ENCODE measurements at places on chromosomes 13 and 19.

GRCh38 chr19:47658431-47659348 is 49.8 kb downstream of the BICRA start:
- DNase-seq, result no peak

DNA sequence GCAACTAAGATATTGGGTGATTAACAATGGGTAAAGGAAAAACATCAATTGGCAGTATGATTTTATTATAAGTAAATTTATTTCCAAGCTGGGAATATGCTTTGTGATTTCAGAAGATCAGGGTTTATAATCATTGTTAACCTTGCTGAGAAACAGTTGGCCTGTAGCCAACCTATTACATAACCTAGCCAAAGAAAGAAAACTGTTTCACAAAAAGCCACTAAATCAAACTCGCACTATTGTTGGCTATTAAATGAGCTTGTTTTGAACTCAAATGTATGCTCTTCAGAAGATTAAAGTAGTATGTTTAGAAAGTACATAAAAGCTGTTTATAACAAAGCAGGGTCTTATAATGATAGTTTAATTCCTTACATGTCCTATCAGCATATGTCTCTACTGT is 151.7 kb downstream of the LHFPL6 start:
- DNase-seq, result no peak

GRCh38 chr19:48920949-48921348 is 12.6 kb upstream of the DHDH start:
- DNase-seq, result no peak

DNA sequence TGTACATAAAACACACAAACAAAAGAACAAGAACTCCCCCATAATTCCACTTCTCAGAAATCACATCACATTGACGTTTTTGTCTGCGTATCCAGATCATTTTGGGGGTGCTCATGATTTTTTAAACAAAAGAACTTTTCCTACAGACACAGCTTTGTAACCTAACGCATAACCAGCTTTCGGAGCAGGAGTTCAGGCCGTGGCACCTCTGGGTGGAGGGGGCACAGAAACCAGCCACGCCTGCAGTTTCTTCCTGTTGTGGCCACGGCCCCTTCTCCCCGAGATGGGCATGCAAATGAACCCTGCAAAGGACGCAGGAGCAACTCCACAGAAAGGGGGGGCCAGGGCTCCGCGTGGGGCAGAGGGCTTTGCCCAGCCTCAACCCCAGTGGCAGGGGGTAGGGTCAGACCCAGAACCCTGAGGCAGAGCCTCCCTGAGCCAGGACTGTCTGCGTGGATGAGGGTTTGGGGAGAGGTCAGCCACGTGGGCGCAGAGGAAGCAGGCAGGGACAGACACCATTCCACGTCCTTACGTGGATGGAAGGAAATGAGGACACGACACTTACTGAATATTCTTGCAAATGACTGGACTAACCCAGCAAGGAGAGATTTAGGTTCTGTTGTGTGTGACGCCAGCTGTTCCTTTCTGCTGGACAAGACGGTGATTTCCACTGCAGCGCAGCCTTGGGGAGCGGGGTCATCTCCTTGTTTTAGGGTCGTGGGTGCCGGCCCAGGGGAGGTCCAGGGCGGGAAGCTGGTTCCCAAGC is 64.4 kb downstream of the RASA3 start:
- DNase-seq, result no peak

GRCh38 chr13:113616281-113616906 is 31.8 kb downstream of the TFDP1 start:
- no peak for DNase-seq

DNA sequence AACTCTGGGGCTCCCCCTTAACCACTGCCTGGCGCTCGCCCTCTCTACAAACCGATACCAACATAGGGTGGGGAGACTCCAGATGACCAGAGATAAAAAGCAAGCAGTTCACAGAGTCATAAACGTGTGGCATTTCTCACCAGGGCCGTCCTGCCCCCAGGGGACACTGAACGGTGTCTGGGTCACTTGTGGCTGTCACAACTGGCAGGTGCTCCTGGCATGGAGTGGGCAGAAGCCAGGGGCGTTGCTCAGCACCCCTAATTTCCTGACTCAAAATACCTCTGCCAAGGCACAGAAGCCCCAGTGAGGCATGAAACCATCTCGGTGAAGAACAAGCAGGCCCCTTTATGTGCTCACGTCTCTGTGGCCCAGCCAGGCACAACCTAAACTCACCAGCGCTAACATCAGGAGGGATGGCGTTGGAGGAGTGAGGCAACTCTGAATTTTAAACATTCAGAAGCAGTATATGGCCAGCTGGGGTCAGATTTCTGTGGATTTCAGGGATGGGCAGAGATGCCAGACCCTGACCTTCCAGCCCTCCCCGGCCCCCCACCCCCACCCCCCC is 1.8 kb downstream of the PIP5K1C start:
- DNase-seq, result no peak

DNA sequence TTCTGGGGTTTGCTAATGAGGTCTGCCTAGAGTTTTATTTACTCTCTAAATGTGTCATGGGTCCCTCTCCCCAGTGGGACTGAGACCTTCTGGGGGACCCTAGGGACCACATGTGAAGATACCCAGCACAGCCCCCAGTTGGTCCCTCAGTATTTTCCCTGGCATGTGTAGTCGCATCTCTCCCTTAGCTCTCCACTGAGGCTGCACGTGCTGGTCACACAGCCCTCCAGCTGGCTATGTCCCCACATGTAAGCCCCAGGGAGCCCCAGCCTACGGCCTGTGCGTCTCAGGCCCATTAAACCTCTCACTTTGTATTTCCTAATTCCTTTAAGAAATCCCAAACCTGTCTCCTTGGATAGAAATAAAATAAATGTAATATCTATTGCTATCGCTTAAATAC is 189.6 kb upstream of the TSHZ3 start:
- DNase-seq, result no peak

- DNase-seq, result no peak
These were observed 39.8 kb upstream of the SLC15A1 start for GRCh38 chr13:98792321-98792720.

DNA sequence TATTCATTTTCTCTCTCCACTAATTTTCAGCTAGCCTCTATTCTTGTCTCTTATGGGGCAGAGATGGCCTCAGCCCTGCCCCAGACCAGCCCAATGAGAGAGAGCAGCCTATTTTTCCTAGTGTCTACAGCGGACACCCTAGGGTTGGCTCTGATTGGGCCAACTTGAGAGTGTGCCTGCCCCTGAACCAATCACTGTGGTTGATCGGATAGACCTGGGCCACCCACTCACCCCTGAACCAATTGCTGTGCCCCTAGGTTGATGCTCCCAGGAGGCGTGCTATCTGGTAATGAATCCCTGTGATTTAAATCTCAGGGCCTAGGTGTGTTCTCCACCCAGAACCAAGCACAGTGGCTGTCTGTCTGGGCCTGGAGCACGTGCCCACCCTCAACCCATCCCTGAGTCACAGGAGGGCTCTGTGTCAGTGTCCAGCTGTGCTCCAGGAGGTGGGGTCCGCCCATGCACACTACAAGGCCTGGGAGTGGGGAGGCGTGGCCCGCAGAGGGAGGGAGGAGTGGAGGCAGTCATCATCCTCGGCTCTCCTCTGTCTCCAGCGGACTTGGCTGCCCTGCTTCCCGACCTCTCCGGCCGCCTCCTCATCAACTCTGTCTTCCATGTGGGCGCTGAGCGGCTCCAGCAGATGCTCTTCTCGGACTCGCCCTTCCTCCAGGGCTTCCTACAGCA is 14.9 kb upstream of the SCN1B start:
- DNase-seq, result no peak

GRCh38 chr13:106873810-106874209 is 305.9 kb upstream of the ARGLU1 start:
- DNase-seq, result no peak

DNA sequence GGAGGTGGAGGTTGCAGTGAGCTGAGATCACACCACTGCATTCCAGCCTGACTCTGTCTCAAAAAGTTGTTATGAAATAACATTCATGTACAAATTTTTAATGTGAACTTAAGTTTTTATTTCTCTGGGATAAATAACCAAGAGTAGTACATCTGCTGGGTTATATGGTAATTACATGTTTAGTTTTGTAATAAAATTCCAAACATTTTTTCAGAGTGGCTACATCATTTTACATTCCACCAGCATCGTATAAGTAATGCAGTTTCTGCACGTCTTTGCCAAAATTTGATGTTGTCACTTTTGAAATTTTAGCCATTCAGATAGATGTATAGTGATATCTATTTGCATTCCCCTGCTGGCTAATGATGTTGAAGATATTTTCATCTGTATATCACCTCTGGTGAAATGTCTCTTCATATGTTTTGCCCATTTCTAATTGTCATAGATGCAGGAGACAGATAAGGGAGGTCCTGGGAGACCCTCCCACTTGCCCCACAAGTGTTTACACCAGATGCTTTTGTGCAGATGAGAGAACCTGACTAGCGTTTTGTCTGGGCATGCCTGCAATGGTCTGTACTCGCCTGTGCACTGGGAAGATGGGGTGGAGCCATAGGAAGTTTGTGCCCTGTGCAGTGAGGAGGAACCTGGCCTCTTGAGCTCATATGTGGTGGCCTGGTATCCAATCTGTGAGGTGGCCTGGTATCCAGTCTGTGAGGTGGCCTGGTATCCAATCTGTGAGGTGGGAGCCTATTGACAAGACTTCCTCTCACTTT is 12.7 kb upstream of the KBTBD6 start:
- no peak for DNase-seq
